ENCODE measurements at places on chromosomes 16 and 17. TPM values are rescaled to one million over a fixed set of nuclear protein-coding genes. Genes with fewer than 3 reads are reported as not detected.

- DNase-seq, result no peak
- H3K27ac ChIP-seq, result no peak overlapping the region
- peaks cover 95% of the 10 kb centered on the region for H3K36me3 ChIP-seq
Measured at GRCh38 chr17:1473841-1474240, 17.8 kb upstream of the CRK start.

DNA sequence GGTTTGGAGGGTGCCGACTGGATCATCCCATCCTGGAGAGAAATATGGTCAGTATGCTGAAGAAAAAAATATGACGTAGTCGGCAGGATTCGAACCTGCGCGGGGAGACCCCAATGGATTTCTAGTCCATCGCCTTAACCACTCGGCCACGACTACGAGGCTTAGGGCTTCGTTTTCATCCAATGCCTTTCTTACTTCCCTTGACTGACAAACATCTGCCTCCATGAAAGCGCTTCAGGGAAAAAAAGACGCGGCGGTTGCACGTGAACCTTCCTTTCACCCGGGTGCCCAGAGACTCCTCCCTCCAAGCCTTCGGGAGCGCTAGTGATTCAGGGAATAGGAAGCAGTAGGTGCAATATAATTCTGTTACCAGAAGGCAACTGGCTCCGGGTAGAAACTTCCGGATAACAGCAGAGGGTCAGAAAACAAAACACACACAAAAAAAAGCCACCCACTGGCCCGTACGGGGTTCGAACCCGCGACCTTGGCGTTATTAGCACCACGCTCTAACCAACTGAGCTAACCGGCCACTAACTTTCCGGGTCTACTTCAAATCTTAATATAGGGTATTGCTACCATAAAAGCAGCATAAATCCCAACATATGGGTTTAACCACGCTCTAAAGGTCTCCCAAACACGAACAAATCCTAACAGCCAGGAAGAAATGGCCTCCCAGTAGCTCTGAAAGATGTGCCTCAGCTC, 16.3 kb upstream of the AURKB start:
- peak overlapping the region; percentile 78 for H3K27ac ChIP-seq
- no peaks in the 10 kb centered on the region for H3K27me3 ChIP-seq
- peak overlapping the region; percentile 55 for H3K4me3 ChIP-seq
- peaks cover 10% of the 10 kb centered on the region for H3K36me3 ChIP-seq

GRCh38 chr16:57226701-57227621, 18.1 kb upstream of the ARL2BP start:
- no peaks in the 10 kb centered on the region for H3K27me3 ChIP-seq
- no peak overlapping the region for H3K27ac ChIP-seq
- H3K4me1 ChIP-seq, result no peaks in the 10 kb centered on the region
- H3K36me3 ChIP-seq, result peaks cover 6% of the 10 kb centered on the region
- no peak for DNase-seq
- H3K4me3 ChIP-seq, result no peak overlapping the region

DNA sequence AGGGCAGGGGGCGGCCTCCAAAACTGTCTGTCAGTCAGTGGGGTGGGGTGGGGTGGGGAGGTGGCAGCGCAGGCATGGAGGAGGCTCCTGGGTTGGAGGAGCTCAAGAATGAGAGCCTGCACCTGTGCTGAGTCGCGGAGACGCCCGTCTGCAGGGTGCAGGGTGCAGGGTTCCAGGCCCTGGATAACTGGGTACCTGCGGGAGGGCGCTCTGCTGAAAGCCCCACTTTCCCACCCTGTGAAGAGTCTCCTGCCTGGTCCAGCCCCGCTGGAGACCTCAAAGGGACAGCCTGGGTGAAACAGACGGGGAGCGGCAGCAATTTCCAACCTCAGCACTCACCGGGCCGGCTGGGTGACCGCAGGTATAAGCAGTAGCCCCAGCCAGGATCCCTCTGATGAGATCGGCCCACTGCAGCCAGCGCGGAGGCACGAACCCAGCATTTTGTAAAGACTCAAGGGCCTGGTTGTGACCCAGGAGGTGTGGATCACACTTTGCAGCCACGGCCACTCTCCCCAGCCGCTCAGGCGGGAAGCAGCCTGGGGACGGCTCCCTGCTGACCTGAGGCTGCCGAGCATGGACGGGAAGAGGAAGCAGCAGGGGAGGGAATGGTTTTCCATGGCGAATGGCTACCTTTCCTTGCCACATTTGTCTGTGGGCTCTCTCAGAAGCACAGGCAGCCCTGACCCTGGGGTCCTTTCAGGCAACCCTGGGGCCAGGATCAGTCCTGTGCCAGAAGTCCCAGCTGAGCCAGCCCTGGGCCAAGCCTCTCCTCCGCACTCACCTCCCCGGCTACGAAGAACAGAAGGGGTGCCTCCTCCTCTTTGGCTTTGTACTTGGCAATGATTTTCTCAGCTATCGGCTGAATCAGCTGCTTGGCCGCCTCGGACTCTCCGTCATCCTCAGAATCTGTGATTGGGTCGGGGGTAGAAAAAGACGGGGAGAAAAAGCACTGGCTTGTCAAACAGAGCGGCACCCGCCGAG, 21.0 kb downstream of the MRM3 start:
- peaks cover 30% of the 10 kb centered on the region for H3K4me1 ChIP-seq
- H3K4me3 ChIP-seq, result no peak overlapping the region
- no peaks in the 10 kb centered on the region for H3K27me3 ChIP-seq
- no peaks in the 10 kb centered on the region for H3K36me3 ChIP-seq

GRCh38 chr17:31494259-31495021, 103.0 kb downstream of the RAB11FIP4 start:
- H3K4me3 ChIP-seq, result no peak overlapping the region
- H3K4me1 ChIP-seq, result peaks cover 3% of the 10 kb centered on the region
- no peaks in the 10 kb centered on the region for H3K36me3 ChIP-seq
- H3K27ac ChIP-seq, result no peak overlapping the region
- no peaks in the 10 kb centered on the region for H3K27me3 ChIP-seq

GRCh38 chr17:48110761-48111160, 3.2 kb downstream of the SNX11 start:
- peaks cover 23% of the 10 kb centered on the region for H3K4me1 ChIP-seq
- DNase-seq, result no peak
- no peaks in the 10 kb centered on the region for H3K27me3 ChIP-seq
- peaks cover 36% of the 10 kb centered on the region for H3K36me3 ChIP-seq

DNA sequence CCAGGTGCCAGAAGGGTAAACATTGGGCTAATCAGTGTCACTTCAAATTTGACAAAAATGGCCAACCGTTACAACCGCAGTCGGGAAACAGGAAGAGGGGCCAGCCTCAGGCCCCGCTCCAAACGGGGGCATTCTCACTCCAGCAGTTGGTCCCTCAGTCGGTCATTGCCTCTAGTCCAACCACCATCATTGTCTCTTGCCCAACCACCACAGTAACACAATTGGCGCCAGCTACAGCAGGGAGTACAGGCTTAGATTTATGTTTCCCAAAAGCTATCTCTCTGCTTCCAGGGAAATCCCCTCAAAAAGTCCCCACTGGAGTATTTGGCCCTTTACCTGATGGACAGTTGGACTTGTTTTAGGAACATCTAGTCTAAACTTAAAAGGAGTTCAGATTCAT, 20.3 kb downstream of the ALOX15B start:
- no peak overlapping the region for H3K27ac ChIP-seq
- no peaks in the 10 kb centered on the region for H3K36me3 ChIP-seq
- no peak overlapping the region for H3K4me3 ChIP-seq
- H3K27me3 ChIP-seq, result peaks cover 10% of the 10 kb centered on the region

GRCh38 chr17:60091908-60092331, 13.2 kb upstream of the HEATR6 start:
- H3K36me3 ChIP-seq, result no peaks in the 10 kb centered on the region
- no peaks in the 10 kb centered on the region for H3K27me3 ChIP-seq
- no peaks in the 10 kb centered on the region for H3K4me1 ChIP-seq
- H3K4me3 ChIP-seq, result no peak overlapping the region
- no peak overlapping the region for H3K27ac ChIP-seq
- DNase-seq, result no peak

GRCh38 chr16:82187829-82188228, 17.8 kb upstream of the MPHOSPH6 start:
- H3K36me3 ChIP-seq, result no peaks in the 10 kb centered on the region
- H3K4me1 ChIP-seq, result no peaks in the 10 kb centered on the region
- no peak overlapping the region for H3K27ac ChIP-seq
- no peak for DNase-seq
- no peak overlapping the region for H3K4me3 ChIP-seq
- H3K27me3 ChIP-seq, result no peaks in the 10 kb centered on the region

DNA sequence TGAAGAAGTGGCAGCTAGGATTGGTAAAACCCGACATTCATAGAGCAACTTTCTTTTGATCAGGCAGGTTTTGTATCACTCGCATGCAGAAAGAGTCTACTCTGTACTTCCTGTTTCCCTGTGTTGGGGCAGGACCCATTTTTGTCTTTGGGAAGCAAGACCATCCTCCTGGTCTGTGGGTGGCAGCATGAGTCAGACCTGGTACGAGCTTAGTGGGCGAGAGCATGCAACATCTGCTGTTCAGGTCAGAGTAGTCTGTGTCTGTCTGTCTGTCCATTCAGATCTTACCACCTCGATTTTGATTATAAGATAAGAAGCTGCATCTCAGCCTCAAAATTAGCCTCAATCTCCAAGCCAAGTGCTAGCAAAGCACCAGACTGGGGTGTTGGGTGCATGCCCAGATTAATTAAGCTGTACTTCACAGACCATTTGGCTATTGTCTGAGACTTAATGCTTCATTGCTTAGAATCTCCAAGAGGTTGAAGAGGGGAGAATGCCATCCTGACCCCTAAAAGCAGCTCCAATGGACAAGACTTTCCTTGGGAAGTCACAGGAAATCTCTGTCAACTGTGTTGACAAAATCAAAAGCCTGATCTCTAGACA, 110.9 kb downstream of the XYLT1 start:
- no peak overlapping the region for H3K4me3 ChIP-seq
- peaks cover 6% of the 10 kb centered on the region for H3K4me1 ChIP-seq
- H3K27me3 ChIP-seq, result no peaks in the 10 kb centered on the region
- H3K36me3 ChIP-seq, result no peaks in the 10 kb centered on the region
- DNase-seq, result no peak

GRCh38 chr17:83014940-83015910, 64.2 kb upstream of the METRNL start:
- no peak overlapping the region for H3K4me3 ChIP-seq
- H3K36me3 ChIP-seq, result peaks cover 3% of the 10 kb centered on the region
- no peaks in the 10 kb centered on the region for H3K4me1 ChIP-seq
- no peaks in the 10 kb centered on the region for H3K27me3 ChIP-seq

DNA sequence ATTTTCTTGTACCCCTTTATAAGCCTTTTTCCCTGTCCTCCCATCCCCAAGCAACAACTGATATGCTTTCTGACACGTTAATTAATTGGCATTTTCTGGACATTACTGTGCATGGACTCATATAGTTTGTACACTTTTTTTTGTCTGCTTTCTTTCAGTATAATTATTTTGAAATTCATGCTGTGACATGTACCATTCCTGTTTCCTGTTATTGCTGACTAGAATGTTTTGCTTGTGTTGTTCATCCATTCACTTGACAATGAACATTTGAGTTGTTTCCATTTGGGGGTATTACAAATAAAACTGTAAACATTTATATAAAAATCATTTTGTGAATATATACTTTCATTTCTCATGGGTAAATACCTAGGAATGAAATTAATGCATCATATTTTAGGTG, 50.6 kb downstream of the RBBP6 start:
- H3K36me3 ChIP-seq, result no peaks in the 10 kb centered on the region
- H3K4me1 ChIP-seq, result no peaks in the 10 kb centered on the region
- no peak overlapping the region for H3K4me3 ChIP-seq
- no peak overlapping the region for H3K27ac ChIP-seq

GRCh38 chr17:10059684-10060211, 138.7 kb downstream of the GAS7 start:
- H3K27me3 ChIP-seq, result no peaks in the 10 kb centered on the region
- no peaks in the 10 kb centered on the region for H3K36me3 ChIP-seq
- H3K4me1 ChIP-seq, result no peaks in the 10 kb centered on the region
- DNase-seq, result peak; percentile 37

GRCh38 chr17:9439851-9440250, 135.8 kb downstream of the STX8 start:
- peaks cover 5% of the 10 kb centered on the region for H3K4me1 ChIP-seq
- no peaks in the 10 kb centered on the region for H3K36me3 ChIP-seq
- H3K27me3 ChIP-seq, result no peaks in the 10 kb centered on the region
- H3K4me3 ChIP-seq, result no peak overlapping the region

- DNase-seq, result no peak
- no peaks in the 10 kb centered on the region for H3K27me3 ChIP-seq
- H3K36me3 ChIP-seq, result no peaks in the 10 kb centered on the region
- H3K27ac ChIP-seq, result no peak overlapping the region
- peaks cover 9% of the 10 kb centered on the region for H3K4me1 ChIP-seq
Measured at GRCh38 chr16:69600202-69600601, 34.4 kb downstream of the NFAT5 start.

GRCh38 chr17:79952265-79952877, 83.3 kb downstream of the TBC1D16 start:
- no peak for DNase-seq
- no peaks in the 10 kb centered on the region for H3K27me3 ChIP-seq
- H3K4me1 ChIP-seq, result no peaks in the 10 kb centered on the region
- no peak overlapping the region for H3K4me3 ChIP-seq

DNA sequence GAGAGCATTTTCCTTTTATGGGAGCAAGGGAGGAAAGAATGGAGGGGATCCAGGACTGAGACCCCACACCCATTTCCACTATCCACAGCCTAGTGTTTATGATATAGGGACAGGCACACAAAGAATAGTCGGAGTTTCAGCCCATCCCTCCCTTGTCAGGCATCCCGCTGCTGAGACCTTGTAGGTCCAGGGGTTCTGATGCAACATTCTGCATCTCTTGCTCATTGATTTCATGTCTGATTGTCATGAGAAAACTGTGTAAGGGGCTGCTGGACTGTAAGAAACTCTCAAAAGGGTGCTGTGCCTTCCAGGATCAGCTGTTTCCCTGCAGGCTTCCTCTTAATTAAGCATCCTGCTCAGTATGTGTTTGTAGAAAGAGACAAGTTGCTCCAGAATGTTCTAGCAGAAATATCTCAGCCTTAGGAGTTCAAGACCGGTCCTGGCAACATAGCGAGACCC, 5.3 kb upstream of the POLR3E start:
- no peak for DNase-seq
- H3K4me3 ChIP-seq, result no peak overlapping the region
- H3K36me3 ChIP-seq, result peaks cover 1% of the 10 kb centered on the region
- H3K4me1 ChIP-seq, result no peaks in the 10 kb centered on the region
- H3K27me3 ChIP-seq, result no peaks in the 10 kb centered on the region
- no peak overlapping the region for H3K27ac ChIP-seq

- no peaks in the 10 kb centered on the region for H3K36me3 ChIP-seq
- peaks cover 46% of the 10 kb centered on the region for H3K4me1 ChIP-seq
- peak overlapping the region; percentile 100 for H3K4me3 ChIP-seq
Measured at GRCh38 chr17:4362141-4362540, 4.3 kb downstream of the UBE2G1 start.

Gene PRDM7
- not detected for total RNA-seq

Gene TRAF4
- 1.4 TPM for total RNA-seq

Gene CLEC19A
- total RNA-seq, result not detected

Gene TEN1
- total RNA-seq, result 6.8 TPM

Gene KRT33B
- not detected for total RNA-seq

Gene WSCD1
- total RNA-seq, result 5.2 TPM

Gene KIF1C
- total RNA-seq, result 624 TPM

Gene P2RX5
- total RNA-seq, result 29.7 TPM

Gene KRTAP4-3
- not detected for total RNA-seq

Gene TSPOAP1
- total RNA-seq, result 6.6 TPM

Gene DPEP1
- not detected for total RNA-seq

Gene ACSM3
- 0.46 TPM for total RNA-seq

Gene SOCS1
- total RNA-seq, result 8.4 TPM

Gene TADA2A
- 15.5 TPM for total RNA-seq

Gene FAM20A
- total RNA-seq, result 1.1 TPM

Measured in psoas muscle (tissue), 8 donors.